ENCODE measurements at places on chromosomes 3 and 15.

DNA sequence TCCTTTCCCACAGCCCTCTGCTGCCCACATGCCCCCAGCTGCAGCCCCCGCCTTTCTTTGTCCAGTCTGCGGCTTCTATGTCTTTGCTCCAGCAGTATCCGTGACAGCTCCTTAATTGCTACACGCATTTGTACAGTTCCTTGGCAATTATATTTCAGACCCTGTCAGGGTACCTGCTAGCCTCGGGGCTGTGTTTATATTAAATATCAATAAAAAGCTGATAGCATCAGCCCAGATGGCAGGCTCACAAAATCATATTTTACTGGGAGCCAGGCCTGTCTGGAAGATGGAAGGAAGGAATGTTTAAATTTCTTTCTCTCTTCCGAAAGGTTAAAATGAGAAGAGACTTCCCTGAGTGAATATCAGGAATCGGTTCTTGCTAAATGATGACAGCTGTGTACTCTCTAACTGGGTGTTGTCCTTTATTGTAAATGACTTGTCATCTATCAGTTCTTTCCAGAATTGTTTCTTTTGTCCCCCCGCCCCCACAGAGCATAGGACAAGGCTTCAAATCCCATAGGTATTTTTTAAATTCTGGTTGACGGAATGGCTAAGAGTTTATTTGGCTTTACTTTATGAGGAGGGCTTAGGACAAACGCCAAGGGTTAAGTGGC lies 378.1 kb downstream of the LRTM1 start:
- no peak for DNase-seq

- no peak for DNase-seq
Measured at GRCh38 chr3:102460579-102460978, 25.8 kb downstream of the ZPLD1 start.

- no peak for DNase-seq
Measured at GRCh38 chr15:48538941-48539340, 106.6 kb downstream of the FBN1 start.

- no peak for DNase-seq
Measured at GRCh38 chr3:179671747-179672242, 19.0 kb downstream of the USP13 start.

DNA sequence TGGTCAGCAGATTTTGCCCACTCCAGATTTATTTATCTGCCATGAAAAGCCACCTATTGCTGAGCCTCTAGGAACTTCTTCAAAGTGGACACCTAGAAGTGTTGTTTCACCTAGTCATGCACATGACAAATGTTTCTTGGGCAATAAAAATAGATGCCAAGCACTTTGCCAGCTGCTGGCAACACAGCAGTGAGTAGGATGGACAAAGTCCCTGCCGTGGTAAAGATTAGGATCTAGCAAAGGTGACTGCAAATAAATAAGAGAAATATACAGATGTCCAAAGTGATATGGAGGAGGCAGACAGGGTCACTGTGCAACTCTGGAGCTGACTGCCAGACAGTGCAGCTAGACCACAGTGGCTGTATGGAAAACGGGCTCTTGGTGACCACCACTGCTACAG lies 137.9 kb downstream of the SUCLG2 start:
- DNase-seq: no peak

DNA sequence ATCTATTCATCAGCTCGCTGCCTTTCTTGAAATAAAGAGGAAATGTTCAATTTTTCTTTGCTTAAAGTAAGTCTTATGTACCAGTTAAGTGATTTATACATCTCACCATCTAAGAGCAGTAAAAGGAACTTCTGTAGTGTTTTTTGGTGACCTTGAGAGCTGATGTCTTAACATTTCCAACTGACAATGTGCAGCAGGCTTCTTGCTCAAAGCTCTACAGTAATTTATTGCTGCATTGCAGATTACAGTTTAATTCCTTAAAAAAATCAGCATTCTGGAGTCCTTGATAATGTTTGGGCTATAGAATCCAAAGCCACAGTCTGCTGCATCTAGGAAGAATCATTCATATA lies 61.6 kb downstream of the DIPK2A start:
- no peak for DNase-seq

- peak; percentile 9 for DNase-seq
Measured at GRCh38 chr3:130576375-130577266, 59.6 kb downstream of the COL6A6 start.

- DNase-seq: no peak
Measured at GRCh38 chr3:183274609-183275008, 21.6 kb downstream of the B3GNT5 start.

GRCh38 chr3:188126276-188126675 lies 27.7 kb upstream of the LPP start:
- no peak for DNase-seq

DNA sequence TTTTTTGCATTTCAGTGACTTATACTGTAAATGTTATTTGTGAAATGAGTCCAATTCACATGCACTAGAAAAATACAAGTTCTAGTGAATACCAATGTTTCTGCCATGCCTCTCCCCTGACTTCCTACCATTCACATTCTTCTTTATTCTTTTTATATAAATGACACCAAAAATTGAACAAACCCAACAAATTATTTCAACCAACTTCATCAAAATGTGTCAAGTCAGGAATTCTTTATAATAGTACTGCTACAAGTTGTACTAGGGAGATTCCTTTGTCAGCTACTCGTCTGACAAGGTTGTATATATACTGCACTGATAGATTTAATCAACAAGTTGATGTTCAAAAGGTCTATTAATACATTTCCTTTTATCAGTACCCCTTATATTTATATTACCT lies 3.0 kb downstream of the TBL1XR1 start:
- no peak for DNase-seq

DNA sequence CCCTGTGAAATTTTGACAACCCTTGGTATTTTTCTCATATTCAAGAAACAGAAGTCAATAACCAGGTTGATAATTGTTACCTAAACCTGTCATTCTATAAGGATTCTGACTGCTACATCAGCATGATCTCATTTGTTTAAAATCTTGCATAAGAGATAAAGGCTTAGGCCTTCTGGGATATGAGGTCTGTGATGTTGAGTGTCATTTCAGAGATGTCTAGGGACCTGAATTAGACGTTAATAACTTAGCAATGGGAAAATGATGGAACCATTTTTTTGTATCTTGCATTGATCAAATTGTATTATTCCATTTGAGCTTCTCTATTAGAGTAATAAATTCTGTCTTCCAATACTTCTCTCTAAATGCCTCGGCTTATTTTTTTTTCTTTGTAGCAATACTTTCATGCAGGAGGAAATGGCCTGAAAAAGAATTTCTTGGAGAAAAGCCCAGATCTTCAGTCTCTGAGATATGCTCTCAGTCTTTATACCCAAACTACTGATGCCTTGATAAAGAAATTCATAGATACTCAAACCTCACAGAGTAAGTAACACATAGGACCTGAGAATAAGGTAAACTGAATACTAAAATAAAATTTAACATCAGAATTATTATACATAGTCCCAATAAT lies 589.3 kb downstream of the UNC13C start:
- DNase-seq: no peak

DNA sequence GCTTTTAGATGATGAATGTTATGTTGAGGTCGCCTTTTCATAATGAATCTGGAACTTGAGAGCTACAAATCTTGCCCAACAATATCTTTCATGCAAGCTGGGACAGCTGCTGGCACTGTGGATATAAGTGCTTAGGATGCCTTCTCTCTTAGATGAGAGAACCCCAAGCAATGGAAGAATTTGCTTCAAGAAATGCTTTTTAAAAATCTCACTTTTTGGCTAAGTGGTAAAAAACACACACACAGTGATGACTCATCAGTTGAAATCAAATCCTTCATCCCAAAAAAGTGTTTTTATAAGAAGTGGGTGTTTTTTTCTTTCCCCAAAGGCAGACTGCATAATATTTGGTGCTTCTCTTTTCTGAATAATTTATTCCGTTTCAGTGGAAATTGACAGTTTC lies 38.4 kb upstream of the GALNT15 start:
- DNase-seq: peak; percentile 85

DNA sequence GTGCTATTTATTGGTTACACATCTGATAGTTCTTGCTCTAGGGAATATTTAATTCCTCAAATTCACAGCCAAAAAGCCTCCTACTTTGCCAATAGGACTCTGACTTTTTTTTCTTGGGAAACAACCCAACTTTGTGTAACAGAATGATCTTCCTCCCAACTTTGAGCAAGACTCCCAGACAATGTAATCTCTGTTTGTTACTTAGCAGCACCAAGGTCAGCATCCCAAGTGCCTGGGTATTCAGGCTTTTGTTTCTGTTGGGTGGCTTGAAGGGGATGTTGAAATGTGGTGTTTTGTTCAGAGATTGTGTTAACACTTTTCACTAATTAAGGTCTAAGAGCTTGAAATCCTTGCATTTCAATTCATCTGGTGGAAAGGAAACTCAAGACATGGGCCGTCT lies 115.8 kb downstream of the ADAMTS9 start:
- no peak for DNase-seq

- no peak for DNase-seq
Measured at GRCh38 chr15:56327721-56328502, 37.3 kb upstream of the TEX9 start.

DNA sequence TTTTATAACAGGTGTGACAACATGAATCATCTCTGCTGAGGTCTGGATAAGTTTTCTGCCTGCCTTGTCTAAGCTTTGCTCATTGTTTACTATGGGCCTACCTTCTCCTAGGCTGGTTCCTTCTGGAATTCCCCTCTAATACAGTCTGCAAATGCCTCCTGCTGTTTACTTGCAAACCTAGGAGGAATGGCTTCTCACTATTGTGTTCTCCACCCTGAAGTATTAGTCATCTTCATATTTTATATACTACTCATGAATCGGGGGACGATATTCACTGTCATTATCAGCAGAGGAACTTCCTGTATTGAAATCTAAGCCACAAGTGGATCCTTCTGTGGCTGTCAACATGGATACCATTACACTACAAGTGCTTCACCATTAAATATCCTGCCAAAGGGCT lies 154.8 kb downstream of the PLCL2 start:
- peak; percentile 15 for DNase-seq

GRCh38 chr3:41330465-41330864 lies 131.2 kb downstream of the CTNNB1 start:
- DNase-seq: no peak

GRCh38 chr3:9111866-9112265 lies 137.6 kb downstream of the SRGAP3 start:
- peak; percentile 81 for DNase-seq

- DNase-seq: no peak
Measured at GRCh38 chr15:46703020-46703861, 1014.1 kb upstream of the SEMA6D start.

DNA sequence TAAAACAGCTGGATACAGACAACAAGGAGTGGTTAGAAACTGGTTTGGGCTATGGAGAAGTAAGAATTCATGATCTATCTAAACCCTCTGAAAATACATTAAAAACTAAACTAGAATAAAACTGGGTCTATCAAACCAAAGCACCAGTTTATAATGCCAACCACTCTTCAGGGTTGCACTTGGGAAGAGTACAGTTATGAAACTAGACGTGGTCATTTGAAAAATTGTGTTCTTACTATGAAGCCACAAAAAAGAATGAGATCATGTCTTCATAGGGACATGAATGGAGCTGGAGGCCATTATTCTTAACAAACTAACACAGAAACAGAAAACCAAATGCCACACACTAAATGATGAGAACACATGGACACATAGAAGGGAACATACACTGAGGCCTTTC lies 103.8 kb downstream of the GAP43 start:
- DNase-seq: no peak

GRCh38 chr15:74174219-74174957 lies 878 bp downstream of the ISLR start:
- peak; percentile 31 for DNase-seq

GRCh38 chr15:67142767-67143100 lies 77.3 kb downstream of the SMAD3 start:
- DNase-seq: no peak

DNA sequence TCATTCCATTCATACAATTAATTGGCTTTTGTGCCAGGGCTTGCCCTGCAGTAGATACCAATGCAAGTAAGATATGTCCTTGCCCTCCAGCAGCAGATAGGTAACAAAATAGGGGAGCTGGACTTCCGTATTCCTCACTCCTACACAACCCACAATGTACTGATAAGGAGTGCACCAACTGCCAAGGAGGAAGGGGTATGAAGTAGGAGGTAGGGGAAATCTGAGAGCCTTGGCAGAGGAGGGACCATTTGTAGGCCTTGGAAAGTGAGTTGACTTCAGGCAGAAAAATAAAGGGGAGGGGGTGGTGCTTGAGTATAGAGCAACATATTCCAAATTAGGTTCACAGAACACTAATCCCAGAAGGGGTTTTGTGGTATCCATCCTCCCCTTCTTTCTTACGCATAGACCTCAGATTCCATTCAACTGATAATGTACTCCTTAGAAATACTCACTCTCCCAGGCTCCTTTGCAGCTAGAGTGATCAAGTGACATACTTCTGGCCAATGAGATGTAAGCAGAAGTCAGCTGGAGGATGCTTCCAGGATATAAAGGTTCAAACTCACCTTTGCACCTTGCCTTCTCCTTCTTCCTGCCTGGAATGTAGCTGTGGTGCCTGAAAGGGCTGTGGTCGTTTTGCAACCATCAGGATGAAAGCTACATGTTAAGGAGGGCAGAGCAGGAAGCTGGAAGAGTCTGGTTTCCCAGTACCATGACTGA lies 127.1 kb upstream of the SMAD3 start:
- DNase-seq: no peak

DNA sequence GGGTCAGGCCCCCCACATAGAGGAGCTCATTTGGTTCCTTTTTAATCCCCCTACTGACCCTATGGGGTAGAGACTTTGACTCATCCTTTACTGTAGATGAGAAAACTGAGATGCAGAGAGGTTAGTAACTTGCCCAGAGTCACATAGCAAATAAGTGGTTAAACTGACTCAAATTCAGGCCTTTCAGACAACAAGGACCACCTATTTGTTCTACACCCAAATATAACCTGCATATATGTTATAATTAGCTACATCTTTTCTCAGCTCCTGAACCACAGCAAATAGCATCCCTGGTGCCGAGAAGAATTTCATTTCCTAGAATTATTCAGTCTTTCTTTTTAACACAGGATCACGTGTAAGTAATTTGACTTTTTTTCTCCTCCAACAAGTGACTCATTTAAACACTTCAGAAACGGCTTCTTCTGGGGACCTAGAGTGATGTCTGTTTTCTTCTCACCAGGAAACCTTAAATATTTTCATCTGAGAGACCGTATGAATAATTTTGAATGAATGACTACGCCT lies 57.4 kb downstream of the MGLL start:
- no peak for DNase-seq

- no peak for DNase-seq
Measured at GRCh38 chr3:138919325-138919724, 27.6 kb downstream of the FOXL2 start.

- DNase-seq: no peak
Measured at GRCh38 chr3:119293871-119294695, at the start of gene ARHGAP31. Gene ARHGAP31, plus strand, starts transcription at chr3:119294383. Its CDS starts 522 bp downstream, at chr3:119294905.

Measured in stromal cell of bone marrow (primary cell).